ENCODE measurements at places on chromosomes 2 and 18.

- no peak for DNase-seq
Observed at GRCh38 chr2:56739413-56739812, 555.6 kb downstream of the CCDC85A start.

DNA sequence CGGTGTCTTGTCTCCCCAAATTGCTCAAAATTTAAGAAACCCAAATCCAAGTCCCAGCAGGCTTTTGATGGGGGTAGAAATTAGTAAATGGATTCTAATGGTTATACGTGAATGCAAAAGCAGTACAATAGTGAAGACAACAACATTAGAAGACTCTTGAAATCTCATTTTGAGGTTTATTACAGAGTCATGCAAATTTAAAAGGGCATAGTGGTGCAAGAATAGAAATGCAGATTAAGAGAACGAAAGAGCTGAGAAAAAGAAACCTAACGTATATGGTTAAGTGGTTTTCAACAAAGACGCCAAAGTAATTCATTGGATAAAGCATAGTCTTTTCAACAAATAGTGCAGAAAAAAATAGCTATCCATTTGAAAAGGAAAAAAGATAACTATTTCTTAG is 33.2 kb upstream of the CXXC1 start:
- no peak for DNase-seq

GRCh38 chr2:20061476-20061875 is 10.0 kb upstream of the LAPTM4A start:
- DNase-seq = no peak

GRCh38 chr2:112724591-112725525 is 4.0 kb downstream of the NT5DC4 start:
- no peak for DNase-seq

Data from CD8-positive, alpha-beta memory T cell (primary cell).